ENCODE measurements at places on chromosomes 1 and 21.

DNA sequence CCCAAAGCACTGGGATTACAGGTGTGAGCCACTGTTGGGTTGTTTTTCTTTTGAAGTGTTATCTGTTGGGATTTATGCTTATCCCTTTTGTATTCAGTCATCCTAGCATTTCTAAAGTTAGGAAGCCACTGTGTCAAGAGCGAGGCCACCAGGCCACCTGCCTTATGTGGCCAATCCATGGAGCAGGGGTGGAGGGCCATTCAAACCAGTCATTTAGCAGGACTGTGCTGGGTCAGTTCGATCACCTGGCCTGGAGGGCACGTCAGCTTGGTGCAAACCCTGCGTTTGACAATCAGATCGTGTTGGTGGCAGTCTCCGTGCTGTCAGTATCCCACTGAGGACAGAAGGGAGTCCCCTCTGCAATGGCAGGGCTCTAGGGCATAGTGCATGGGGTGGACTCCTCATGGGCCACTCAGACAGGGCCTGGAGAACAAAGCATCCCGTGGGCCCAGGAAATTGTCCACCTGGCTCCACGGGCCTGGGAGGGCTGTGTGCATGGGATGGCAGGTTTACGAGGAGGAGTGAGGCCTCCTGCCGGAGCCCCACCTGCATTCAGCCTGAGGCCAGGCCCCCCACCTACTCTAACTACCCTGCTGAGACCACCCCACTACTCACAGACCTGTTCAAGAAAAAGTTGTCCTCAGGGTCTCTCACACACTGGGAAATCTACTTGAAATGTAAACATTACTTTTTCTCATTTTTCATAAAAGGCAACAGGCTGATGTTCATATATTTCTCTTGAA, 242.3 kb downstream of the SDCCAG8 start:
- DNase-seq: no peak

DNA sequence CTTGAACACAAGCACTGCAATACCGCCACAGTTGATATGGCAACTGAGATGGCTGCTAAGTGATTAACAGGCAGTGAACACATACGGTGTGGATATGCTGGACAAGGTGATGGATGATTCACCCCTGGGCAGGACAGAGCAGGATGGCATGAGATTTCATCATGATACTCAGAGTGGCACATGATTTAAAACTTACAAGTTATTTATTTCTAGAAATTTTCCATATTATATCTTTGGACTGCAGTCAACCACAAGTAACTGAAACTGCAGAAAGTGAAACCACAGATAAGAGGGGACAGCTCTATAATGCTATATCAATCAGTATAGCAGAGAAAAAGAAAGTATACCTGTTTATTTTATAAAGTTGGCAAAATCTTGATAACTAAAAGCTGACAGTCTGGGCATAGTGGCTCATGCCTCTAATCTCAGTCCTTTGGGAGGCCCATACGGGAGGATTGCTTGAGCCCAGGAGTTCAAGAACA, 47.9 kb downstream of the PHACTR4 start:
- no peak for DNase-seq

GRCh38 chr1:3402258-3403010, 52.0 kb upstream of the ARHGEF16 start:
- DNase-seq: no peak

- DNase-seq: no peak
These were observed 29.7 kb downstream of the OLFML3 start for GRCh38 chr1:114008993-114009392.

DNA sequence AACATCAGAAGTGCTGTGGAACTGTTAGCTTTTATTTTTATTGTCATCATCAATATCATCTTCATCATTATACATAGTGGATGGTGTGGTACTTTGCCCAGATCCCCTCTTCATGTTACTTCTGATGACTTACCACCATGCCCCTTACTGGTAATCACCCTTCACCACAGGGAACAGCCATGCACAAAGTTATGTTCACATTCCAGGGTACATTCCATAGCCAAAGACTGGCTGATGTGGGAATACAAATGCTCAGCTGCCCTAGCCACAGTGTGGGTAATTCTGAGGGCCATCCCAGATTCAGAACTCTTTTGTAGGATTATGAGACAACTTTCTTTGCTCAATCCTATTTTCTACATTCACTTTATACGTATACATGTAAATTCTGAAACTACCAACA, 691.3 kb upstream of the CXADR start:
- no peak for DNase-seq

DNA sequence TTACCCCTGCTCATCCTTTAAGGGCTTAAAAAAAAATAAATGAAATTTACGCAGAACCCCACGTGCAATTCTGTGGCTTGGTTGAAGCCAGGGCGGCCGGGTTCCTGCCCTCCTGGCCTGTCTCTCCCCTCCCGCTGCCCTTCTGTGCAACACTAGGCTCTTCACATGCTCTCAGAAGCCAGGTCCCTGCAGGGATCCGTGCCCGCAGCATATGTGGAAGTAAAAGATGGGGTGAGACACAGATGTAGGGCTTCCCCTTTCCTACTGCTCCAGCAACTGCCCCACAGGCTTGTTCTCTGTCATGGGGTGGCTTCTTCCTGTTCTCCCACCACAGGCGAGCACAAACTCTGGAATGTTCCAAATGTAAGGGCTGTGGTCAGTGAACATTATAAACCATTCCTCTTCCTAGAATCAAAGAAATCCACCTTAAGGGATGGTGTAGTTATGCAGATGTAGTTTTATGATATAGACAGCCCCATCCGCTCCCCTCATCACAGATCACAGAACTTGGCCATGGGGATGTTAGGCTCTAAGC, 535.4 kb downstream of the KIF26B start:
- no peak for DNase-seq

DNA sequence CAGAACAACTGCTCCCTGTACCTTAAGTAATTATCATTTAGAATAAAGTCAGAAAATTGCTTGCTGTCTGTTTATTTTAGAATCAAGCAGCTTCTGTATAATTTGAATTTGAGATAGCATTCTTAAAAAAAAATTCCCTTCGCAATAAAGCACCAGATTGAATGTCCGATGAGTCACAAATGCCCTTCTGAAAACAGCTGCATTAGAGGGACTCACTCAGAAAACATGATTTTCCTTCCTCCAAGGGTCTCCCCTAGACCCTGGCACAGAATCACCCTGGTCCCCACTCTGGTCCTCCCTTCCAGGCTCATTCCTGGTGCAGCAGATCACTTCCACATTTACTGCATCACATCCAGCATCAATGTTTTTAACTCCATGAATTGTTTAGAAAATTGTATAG, 471.1 kb upstream of the VAMP3 start:
- no peak for DNase-seq

DNA sequence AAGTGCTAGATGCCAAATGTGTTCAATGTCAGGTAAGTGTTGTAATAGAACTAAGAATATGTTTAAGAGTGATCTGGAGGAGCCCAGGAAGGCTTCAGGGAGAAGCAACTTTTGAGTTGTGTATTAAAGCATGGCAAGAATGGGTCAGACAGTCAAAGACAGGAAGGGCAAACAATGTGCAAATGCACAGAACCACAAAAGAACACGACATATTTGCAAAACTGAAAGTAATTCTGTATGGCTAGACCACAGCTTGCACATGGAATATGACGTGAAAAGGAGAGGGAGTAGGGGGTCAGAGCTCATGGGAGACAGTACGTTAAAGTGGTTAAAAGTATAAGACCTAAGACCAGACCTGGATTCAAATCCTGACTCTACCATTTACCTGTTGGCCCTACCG, 7.1 kb upstream of the SORT1 start:
- DNase-seq: no peak

DNA sequence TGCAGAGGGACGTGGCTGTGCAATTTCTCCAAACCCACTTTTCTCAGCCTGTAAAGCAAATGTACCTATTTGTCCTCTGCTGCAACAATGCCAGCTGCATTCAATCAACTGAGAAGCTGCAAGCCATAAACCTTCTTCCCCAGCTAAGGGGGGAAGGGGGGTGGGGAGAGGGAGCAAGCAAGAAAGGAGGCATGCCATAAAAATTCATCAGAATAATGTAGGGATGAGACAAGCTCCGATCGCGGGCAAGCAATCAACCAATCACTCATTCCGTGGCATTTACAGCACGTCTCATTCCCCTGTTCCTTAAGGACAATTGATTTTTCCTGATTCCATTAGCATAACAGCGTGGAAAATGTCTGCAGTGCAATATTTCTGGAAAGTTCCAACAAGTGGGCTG, 144.8 kb downstream of the DMRTA2 start:
- DNase-seq: no peak

DNA sequence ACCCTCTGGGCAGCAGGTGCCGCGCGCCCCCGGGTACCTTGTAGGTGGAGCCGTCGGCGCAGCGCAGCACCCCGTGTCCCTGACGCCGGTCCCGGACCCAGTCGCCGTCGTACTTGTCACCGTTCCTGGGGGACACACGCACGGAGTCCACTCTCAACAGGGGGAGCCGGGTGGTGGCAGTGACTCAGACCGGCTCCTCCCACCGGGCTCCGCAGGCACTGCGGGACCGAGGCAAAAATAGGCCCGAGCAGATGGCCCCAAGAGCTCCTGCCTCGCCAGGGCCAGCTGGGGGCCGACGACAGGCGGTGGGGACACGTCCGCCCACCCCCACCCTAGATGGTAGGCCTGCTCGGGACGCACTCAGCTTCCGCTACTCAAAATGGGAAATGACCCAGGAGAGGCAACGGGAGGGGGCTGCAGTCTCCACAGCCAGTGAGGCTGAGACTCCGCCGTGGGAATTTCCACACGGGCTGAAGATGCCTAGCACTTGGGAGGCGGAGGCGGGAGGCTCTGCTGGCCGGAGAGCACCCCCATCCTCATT, 6.3 kb downstream of the MORN1 start:
- no peak for DNase-seq

DNA sequence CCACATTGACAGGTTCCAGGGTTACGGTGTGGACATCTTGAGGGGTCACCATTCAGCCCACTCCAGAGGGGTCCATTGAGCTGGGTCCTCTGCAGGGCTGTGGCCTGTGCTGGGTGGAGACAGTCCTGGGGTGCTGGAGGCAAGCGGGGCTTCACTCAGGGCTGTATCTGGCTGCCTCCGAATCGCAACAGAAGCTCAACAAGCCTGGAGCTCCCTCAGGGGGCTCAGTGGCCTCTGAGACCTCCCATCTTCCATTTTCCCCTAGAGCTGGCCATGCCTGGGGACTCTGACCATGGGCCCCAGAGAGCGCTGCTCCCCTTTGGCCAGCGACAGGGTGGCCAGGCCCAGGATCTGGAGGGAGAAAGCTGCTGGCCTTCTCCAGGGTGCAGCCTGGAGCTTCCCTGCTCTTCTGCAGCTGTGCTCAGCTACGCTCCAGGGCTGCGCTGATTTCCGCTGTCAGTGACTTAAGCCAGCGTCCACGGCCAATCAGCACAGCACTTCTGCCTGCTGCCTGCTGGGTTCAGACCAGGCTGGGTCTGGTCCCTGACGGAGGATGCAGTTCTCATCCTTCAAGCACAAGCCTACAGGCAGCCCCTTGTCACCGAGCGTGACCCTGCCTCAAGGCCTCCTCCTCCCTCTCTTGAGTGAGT, 45.0 kb upstream of the ADARB1 start:
- DNase-seq: no peak

GRCh38 chr1:111193712-111194480, 6.5 kb downstream of the DENND2D start:
- no peak for DNase-seq

- no peak for DNase-seq
These were observed 15.9 kb downstream of the MX2 start for GRCh38 chr21:41377715-41378114.

DNA sequence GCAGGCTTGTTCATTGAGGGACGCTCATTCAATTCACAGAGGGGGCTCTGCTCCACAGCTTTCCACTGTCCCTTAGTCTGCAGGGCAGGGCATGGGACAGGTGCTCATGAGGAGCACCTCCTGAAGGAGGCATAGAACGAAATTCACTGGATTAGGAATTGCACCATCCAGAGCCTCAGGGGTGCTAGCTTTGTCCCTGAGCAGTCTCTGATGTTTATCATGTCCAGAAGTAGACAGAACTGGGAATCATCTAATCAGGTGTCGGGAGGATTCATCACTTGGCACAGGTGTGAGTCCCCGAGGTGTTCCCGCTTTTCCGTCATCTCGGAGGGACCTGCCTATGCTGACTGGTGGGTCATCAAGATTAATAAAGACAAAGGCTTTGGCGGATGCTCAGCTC, 321.4 kb downstream of the AJAP1 start:
- DNase-seq: no peak
